ENCODE measurements at places on chromosomes 13 and 19.

GRCh38 chr13:89750371-89750770, 1597.1 kb upstream of the MIR17HG start:
- no peak for DNase-seq

GRCh38 chr13:47081246-47081645, 184.4 kb upstream of the HTR2A start:
- no peak for DNase-seq

DNA sequence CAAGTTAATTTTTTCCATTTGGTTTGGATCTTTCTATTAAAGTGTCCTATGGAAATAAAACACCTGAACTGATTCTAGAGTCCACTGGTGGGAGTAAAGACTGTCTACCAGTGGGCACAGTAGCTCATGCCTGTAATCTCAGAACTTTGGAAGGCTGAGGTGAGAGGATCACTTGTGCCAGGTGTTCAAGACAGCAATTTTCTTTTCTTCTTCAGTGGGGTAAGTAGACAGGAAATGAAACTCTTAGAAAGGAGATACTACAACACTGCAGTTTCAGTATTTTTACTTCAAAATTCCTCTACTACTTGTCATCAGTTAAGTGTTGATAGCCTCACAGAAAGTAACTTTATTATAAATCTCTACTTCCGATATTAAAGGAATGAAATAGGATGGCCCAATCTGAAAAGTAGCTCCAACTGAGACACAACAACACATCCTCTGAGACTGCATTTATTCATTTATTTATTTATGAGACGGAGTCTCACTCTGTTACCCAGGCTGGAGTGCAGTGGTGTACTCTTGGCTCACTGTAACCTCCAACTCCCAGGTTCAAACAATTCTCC, 26.3 kb downstream of the DNMT1 start:
- no peak for DNase-seq

DNA sequence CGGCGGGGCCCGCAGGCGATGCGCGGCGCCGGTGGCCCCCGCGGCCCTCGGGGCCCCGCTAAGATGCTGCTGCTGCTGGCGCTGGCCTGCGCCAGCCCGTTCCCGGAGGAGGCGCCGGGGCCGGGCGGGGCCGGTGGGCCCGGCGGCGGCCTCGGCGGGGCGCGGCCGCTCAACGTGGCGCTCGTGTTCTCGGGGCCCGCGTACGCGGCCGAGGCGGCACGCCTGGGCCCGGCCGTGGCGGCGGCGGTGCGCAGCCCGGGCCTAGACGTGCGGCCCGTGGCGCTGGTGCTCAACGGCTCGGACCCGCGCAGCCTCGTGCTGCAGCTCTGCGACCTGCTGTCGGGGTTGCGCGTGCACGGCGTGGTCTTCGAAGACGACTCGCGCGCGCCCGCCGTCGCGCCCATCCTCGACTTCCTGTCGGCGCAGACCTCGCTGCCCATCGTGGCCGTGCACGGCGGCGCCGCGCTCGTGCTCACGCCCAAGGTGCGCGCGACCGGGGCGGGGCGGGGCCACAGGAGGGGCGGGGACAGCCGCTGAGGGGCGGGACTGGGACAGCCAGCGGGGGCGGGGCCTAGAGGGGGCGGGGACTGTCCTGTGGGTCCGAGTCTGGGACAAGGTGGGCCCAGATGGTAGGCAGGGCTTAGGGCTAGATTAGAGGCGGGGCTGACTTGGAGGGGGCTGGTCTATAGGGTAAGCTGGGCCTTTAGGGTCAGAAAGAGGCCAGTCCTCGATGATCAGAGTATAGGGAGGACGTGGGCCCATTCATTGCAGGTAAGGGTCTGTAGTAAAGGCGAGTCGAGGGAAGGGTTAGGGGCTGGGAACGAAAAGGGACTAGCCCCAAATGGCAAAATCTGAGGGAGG, 5.1 kb downstream of the GRIN2D start:
- DNase-seq = peak; percentile 94

DNA sequence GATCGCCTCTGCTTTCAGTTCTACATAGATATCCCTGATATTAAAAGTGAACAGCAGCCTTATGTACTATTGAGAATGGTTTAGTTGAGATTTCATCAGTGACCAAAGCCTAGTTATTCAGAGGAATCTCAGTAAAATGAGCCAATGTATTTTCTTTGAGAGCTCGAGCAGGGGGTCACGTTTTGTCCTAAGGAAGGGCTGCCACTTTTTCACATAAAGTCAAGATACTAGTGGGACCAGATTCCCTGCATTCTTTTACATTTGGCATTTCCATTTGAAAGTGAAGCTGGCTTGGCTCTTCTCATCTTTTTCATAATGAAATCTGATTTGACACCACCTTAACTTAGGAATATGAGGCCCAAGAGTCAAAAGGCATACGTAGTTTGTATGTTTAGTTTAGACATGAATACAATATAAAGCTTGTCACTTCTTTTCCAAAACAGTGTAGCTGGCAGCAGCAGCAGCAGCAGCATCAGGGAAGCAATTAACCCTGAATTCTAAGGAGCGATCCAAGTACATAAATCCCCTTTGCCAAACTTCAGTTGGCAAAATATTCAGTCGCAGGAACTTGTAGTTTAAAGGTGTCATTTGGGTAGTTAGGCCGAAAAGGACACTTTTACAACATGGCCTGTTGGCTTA, 1752.2 kb upstream of the PCDH20 start:
- no peak for DNase-seq

GRCh38 chr19:41595258-41595889, 19.4 kb downstream of the CEACAM21 start:
- peak; percentile 75 for DNase-seq

GRCh38 chr13:18991060-18991459, 190.6 kb downstream of the TUBA3C start:
- no peak for DNase-seq

DNA sequence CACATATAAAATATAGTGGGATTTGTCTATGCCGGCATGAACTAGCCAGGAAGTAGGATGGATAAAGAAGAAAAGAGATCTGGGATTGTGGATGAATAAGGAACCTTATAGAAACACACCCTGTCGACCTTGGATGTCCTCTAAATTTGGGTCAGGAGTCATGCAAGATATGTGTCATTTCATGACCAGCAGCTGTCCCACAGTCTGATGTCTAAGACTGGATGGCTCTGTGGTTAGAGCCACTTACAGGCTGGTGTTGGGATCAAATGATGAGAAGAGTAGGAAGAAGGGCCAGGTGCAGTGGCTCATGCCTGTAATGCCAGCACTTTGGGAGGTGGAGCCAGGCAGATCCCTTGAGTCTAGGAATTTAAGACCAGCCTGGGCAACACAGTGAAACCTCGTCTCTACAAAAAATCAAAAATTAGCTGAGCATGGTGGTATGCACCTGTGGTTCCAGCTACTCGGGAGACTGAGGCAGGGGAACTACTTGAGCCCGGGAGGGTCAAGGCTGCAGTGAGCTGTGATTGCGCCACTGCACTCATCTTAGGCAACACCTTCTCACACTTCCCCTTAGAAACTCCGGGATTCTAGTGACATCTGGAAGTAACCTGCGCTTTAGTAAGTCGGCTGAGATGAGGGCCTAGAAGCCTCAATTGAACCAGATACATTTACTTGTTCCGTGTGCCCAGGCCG, 30.8 kb downstream of the TMED1 start:
- DNase-seq = no peak

DNA sequence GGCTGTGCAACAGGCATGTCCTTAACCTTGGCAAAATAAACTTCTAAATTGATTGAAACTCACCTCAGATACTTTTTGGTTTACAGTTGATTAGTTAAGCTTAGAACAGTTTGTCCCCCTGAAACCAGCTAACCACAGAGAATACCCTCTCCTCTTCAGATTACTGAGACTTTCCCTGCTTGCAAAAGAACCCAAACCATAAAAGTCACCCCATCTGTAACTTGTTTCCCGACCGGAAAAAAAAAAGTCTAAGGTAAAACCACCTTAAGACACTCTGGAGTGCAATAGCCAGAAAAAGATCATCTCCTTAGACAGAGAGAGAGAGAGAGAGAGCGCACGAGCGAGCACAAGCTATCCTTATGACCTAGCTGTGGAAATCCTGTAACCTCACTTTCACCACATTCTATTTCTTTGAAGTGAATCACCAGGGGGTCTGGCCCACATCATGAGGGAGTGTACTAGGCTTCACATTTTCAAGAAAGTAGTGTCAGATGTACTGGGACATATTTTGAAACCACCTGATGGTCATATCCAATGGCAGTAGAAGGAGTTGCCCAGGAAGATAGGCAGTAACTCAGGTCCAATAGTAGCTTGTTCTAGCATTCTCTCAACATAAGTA, 11.1 kb upstream of the GTF2F2 start:
- DNase-seq = peak; percentile 34

GRCh38 chr19:53909471-53910169, 542 bp downstream of the CACNG7 start:
- DNase-seq = no peak

DNA sequence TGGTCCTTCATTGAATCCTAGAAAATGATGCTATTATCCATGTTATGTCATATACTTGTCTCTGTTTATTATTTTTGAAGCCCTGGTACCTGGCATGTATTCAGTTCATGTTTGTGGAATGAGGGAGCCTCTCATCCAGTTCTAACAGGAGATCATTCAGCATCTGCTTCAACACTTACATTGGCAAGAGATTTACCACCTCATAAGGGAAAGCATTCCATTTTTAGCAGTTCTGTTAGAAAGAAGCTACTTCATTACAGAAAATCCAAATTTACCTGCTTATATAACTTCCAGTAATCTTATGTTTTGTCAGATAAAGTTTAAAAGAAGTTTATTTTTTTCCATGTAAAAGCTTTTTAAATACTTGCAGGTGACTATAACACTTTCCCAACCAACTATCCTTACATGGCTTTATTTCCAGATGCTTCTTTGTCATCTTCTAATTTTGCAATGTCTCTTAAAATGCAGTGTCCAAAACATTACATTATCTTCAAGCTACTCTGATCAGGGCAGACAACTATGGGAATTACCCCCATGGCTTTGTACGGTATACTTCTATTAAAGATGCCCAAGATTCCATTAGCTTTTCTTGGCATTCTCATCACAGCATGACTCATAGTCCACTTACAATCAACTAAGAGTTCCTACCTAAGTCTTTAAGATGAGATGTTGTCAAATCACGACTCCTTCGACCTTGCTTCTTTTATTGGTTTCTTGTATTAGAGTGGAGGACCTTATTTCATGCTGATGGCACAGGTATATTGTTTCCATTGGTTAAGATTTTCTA, 262.1 kb downstream of the PCDH9 start:
- DNase-seq = no peak

GRCh38 chr19:49861541-49862378, 5.6 kb downstream of the PNKP start:
- DNase-seq = no peak

DNA sequence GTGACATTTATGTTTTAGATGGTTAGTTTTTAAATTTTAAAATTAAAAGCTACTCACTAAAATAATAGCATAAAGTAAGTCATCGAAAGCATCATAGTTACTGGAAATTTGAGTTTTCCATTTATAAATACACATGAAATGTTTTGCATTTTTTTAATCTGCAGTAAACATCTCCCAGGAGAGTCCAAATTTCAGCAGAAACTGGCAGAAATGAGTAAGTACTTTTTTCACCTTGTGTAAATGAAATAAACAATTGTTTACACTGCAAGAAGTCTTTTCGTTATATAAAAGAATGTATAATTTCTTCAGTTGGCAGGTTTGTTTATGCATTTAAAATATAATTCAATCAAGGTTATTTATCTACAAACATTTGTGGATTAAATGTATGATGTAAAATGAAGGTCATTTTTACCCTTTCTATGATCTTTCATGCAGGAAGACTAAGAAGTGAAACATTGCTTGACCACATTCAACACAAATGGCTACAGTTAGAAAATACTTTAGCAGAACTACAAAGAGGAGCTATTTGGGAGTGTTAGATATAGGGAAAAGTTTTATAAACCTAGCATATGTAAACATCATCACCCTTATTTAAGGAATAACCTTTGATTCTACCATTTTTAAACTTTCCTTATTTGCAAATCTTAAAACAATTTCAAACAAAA, 55.6 kb downstream of the RCBTB2 start:
- no peak for DNase-seq

All from GM20000 (cell line).